ENCODE measurements at places on chromosomes 11 and 22.
A peak's percentile ranks its signal among the peaks of the same experiment; 100 is the strongest.

GRCh38 chr11:56750190-56750589, 1.7 kb upstream of the OR9G4 start:
- no peak for DNase-seq

DNA sequence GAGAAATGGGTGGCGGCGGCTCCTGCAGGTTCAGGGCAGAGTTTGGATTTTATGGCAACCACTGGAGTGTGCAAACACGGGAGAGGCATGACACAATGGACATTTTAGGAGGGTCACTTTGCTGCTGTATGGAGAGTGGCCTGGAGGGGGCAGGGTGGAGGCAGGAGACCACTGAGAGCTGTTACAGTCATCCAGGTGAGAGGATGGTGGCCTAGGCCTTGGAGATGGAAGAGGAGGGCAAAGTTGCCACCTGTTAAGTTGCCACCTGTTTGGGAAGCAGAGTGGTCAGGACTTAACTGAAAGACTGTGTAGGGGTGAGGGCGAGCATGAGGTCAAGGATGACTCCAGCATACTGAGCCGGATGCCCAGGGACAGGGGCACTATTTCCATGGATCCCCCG, 2.3 kb upstream of the RAD9A start:
- DNase-seq, result peak; percentile 27

- DNase-seq, result no peak
These were observed 9.4 kb downstream of the SIGIRR start for GRCh38 chr11:405323-405953.

GRCh38 chr11:19756675-19757475, 44.2 kb downstream of the NAV2 start:
- no peak for DNase-seq

- DNase-seq, result no peak
These were observed 45.3 kb upstream of the SERPIND1 start for GRCh38 chr22:20728523-20729190.

GRCh38 chr11:116534270-116534975, 238.4 kb downstream of the BUD13 start:
- no peak for DNase-seq

DNA sequence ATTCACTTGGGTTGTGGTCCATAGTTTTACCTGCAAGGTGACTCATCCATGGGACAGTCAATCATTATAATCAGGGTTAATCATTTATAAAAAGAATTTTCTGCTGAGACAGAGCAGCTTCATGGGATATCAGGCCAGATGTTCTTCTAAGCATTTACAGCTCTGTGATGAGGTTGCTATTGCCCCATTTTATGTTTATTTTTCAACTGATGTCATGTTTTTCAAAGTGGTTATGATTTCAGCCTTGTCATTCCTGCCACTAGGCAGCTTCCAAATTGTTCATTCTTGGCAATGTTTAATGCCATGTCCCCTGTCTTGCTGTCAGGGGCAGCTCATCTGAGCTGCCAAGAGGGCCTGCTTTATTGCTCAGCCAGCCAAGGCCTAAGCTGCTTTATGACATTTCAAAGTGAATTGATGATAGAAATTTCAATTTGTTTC, 35.9 kb upstream of the ZBED5 start:
- no peak for DNase-seq

DNA sequence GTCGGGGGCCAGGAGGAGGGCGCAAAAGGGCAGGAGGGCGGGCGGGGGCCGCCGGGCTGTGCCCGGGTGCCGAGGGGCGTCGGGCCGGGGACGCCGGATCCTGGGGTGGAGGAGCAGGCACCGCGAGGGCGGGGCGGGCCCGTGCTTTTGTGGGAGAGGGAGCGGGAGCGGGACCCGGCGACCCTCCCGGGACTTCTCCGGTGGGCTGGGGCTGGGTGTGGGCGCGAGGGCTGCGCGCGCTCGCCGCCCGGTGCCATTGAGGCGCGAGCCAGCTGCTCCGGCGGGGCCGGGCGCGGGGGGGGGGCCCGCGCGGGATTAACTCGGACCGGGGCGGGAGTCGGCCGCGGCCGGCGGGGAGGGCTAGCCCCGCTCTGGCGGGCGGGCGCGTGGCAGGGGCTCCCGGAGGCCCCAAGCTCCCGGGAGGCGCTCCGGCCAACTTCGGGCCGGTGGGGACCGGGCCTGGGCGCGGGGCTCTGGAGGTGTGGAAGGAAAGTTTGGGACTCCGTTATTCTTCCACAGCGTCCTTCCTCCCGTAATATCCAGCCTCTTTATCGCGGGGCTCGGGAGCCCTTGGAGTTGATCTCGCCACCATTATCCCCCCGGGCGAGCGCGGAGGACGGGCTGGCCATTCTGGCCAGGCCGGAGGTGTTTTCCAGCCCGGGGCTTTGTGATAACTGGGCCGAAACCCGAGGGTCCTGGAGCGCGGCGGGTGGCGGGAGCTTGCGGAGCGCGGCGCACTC, 936 bp downstream of the CECR2 start:
- DNase-seq, result no peak

GRCh38 chr11:116460156-116460920, 312.4 kb downstream of the BUD13 start:
- no peak for DNase-seq

DNA sequence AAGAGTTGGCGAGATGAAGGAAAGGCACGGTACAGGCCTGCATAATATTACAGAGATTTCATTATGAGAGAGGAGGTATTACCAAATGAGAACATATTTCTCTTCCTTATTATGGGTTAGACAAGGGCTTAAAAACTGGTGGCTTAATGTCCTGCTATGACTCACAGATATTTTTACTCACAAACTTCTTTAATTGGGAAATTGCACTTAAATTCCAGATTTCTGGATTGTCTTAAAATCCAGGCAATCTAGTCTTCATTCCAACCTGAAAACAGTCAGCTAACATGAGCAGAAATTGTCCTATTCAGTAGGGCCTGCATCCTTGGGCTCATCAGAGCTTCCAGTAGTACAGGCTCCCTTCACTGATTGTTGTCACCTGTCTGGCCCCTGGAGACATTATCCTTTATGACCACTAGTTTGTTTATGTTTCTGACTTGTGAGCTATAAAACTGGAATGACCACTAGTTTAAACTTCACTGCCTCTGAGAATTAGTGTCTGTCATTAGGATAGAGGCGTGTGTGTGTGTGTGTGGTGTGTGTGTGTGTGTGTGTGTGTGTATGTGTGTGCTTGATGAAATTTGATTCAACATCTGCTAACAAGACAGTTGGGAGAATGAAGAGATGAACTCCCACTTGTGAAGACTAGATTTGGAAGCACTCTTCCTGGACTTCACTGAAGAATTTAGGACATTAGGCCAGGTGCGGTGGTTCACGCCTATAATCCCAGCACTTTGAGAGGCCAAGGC, 25.1 kb downstream of the DBX1 start:
- no peak for DNase-seq

DNA sequence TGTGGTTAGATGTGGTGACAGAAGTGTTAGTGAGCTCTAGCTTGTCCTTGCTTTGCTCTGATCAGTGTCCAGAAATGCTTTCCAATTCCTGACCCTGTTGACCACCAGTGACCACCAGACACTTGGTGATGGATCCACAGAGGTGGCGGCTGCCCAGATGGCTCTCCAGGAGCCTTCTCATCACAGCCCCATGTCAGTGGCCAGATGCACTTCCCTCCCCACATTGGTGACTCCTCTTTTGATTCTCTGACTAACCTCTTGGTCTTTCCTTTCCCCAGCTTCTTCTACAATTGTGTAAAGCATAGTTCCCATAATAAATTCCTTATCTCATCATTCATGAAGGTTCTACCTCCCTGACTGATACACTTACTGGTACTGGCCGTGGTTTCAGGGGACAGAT, 40.1 kb upstream of the CXCR5 start:
- no peak for DNase-seq

DNA sequence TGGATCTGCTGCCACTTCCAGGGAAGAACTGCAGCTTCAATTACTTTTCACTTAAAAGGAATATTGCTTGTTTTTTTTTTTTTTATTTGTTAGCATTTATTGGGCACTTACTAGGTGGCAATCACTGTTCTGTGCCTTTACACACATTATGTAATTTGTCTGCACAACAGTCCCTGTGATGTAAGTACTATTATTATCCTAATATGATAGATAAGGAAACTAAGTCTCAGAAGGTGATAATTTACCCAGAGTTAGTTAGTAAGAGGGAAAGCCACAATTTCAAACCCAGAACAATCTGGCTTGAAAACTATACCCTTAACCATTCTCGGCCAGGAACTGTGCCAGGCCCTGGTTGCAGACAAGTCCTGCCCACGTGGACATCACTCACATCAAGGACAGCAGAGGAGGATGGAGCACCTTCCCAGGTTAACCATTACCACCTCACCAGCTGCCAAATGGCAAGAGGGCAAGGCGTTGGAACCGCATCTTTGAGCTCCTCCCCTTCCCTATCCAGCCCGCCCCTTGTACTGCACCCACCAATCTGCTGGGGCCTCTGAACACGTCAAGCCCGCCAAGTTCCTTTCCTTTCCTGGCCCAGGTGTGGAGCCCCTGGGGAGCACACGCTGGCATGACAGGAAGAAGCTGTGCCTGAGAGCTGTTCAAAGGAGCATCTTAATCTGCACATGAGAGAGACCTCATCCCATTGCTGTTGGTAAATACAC, 78.4 kb downstream of the NAV2 start:
- no peak for DNase-seq

- DNase-seq, result peak; percentile 50
These were observed 127.1 kb downstream of the SLC1A2 start for GRCh38 chr11:35292279-35292678.

DNA sequence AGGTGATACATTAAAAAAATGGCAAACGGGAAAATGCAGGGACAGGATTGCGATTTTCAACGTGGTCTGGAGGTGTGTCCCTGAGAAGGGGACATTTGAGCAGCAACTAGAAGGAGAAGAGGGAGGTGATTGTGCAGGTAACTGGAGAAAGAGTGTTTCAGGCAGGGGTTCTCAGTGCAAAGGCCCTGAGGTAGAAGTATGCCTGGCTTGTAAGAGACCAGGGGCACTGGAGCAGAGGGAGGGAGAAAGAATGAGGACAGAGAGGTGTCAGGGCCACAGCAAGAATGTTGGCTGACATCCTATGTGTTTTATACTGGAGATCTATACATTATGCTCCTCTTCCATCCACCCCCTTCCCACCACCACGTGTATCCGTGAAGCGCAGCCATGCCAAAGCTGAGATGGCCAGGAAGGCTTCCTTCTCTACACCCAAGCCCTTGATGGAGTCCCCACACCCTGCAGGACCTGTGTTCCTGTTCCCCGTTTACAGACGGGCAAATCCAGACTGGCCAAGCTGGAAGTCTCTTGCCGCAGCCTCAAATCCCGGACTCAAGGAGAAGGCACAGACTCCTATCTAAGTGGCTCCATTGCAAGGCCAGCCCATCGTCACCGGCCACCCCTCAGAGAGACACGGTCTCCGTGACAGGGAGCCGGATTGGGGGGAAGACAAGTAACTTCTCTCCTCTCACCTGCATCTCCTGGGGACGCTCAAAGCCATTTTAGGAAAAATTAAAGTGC, 416.1 kb downstream of the MN1 start:
- no peak for DNase-seq

DNA sequence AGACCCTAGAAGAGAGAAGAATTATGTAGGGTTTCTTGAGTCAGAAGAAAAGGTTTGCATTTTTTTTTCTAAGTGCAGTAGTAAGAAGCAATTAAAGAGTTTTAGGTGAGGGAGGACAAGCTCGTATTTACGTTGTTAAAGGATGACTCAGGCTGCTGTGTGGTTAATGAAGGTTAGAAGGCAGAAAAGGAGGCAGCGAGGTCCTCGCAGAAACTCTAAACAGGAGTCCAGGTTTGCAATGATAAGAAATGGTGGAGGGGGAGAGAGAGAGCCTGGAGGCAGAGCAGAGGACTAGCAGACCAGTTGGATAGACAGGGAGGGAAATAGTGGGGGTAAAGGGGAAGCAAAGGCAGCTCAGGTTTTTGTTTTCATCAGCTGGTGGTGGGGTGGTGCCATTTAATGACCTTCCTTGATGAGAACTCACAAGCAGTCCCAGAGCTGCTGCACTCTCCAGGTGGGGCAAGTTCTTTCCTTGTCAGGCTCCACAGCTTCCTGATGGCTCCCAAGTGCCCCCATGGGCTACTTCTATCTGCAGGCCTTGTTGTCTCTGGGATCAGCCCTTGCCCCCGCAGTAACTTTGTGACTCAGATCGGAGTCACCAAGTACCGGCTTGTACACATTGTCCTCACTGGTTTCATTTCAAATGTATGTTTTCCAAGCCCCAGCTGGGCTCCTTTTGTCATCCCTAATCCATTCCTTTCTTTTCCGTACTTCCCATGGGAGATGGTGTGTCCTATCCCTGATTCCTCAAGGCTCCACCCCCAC, 8.3 kb upstream of the INSC start:
- no peak for DNase-seq

- DNase-seq, result no peak
These were observed 942 bp upstream of the TSPAN18 start for GRCh38 chr11:44725757-44726282.

- no peak for DNase-seq
These were observed 20.1 kb upstream of the NNMT start for GRCh38 chr11:114276077-114276476.

GRCh38 chr11:121035169-121035755, 11.4 kb downstream of the TBCEL start:
- DNase-seq, result no peak

DNA sequence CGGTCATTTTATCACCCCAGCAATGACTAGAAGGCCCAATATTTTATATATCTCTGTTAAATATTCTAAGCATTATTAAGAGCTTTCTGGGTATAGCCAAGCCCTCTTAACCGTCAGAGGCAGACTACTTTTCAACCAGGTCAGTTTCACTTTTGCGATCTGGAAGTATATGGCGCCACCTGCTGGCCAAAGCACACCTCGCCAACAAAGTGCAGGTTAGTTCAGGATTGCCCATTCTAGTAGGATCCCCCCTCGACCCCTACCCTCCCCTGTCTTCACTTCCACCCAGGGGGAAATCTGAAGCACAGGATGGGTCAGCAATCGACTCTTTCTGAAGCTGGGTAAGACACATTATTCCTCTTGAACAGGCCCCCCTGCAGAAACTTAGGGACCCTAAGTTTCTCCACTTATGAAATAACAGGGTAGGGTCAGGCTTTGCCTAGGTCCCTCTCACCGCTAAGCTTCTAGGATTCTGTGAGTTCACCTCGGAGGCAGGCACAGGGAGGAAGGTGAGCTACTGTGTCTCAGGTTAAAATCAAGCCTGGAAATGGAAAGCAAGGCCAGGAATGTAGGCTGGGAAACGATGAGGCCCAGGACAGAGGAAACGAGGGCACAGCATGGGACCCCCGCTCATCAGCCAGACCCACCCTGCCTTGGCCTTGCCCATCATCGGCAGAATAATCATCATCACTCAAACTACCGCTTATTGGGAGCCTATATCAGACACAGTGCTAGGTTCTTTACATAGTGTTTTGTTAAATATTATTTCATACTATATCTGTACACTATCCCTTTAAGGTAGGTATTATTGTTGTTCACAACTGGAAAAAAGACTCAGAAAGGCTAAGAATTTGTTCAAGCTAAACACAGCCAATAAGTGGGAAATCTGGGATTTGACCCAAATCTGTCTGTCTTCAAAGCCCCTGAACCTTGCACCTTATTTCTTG, 35.6 kb downstream of the KCNJ1 start:
- DNase-seq, result peak; percentile 83

- DNase-seq, result no peak
These were observed 120.8 kb upstream of the SLC5A12 start for GRCh38 chr11:26842478-26843282.

All from NCI-H345 (cell line).